Esophagus squamous epithelium (tissue), 5 donors: ENCODE measurements at places on chromosomes 12 and 14.
A peak's percentile ranks its signal among the peaks of the same experiment; 100 is the strongest.

GRCh38 chr14:50344876-50345563, 32.9 kb downstream of the DMAC2L start:
- DNase-seq = no peak

GRCh38 chr14:39621678-39622077, 189.4 kb upstream of the FBXO33 start:
- no peak for DNase-seq

GRCh38 chr12:121793440-121793837, at the start of gene RHOF:
TSS of gene RHOF (minus strand) at chr12:121793688. CDS start at chr12:121793633, 55 bp downstream.
- no peak for DNase-seq

DNA sequence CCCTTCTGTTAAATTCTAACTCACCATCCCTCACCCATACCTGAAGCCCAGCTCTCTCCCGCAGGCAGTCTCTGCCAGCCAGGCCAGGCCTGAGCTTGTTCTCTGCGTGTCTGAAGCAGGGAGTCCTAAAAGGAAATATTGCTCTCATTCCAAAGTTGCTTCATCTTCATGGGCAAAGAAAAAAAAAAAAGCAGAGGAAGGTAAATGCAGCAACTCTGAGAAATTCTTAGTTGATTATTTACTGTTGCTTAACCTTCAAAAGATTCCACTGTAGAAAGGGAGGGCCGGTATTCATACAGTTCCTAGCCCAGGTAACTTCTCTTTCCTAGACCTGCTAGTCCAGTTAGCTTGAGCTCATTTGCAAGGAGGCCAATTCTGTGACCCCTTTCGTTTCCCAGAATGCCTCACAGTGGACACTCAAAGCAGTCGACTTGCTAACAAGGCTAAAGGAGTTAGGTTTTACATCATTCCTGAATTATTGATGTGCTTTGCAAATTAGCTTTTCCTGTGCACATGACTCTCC, 193.5 kb upstream of the EEA1 start:
- no peak for DNase-seq

- DNase-seq = no peak
These were observed 36.6 kb downstream of the SFSWAP start for GRCh38 chr12:131747276-131748177.

DNA sequence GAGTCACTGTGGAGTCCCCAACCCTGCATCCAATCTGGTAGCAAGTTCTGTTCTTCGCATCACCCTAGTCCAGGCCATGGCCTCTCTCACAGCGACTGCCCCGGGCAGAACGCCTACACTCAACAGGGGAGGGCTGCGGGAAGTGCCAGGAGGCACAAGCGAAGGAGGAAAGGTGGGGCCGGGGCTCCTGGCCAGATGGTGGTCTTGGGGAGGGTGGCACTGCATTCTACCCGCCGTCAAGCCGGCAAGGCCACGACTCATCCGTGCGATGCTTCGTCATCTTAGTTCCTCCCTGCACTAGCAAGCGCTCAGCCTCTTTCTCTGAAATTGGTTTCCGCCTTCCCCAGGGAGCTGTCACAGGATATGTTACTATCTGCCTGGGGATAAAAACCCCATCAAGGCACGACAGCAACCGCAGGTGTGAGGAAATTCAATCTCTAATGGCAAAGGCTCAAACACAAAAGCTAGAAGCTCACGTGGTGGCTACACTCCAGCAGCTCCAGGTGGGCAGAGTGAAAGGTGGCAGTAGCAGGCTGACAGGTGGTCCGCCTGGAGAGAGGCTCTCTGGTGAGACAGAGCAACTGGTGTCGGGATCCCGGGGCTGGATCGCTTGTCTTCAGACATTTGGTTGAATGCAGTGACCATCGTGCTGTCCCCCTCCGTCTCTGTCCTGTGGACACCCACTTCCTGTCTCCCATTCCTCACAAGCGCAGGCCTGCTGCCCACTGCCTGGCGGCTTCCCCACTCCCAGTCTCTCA, 34.1 kb downstream of the ACADS start:
- no peak for DNase-seq

GRCh38 chr14:65345266-65345665, 67.3 kb upstream of the FUT8 start:
- DNase-seq = no peak

DNA sequence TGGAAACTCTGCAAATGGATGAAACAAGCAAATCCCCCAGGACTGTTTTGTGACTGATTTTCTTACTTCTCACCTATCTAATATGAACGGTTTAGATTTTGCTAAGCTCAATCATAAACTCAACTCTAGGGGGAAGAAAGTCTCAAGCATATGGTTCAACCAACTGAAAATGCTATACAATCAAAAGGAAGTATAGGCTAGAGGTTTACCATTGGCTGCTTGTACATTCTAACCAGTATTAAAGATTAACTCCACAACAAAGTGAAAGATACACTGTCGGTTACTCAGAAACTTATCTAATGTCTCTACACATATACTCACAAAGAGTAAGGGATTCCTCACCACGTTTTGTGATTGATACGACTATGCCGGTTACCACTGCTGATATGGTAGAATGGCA, 281.8 kb upstream of the SOX5 start:
- DNase-seq = no peak

- no peak for DNase-seq
These were observed 1.3 kb downstream of the AK7 start for GRCh38 chr14:96393071-96393691.

GRCh38 chr14:100816950-100817901, 8.7 kb upstream of the MEG3 start:
- DNase-seq = no peak

GRCh38 chr12:132400011-132400641, 70.7 kb upstream of the GALNT9 start:
- DNase-seq = no peak

- DNase-seq = no peak
These were observed 17.0 kb downstream of the PSEN1 start for GRCh38 chr14:73153272-73153671.

GRCh38 chr12:76533331-76533730, 26.2 kb downstream of the OSBPL8 start:
- no peak for DNase-seq

- DNase-seq = no peak
These were observed 708.0 kb downstream of the MED13L start for GRCh38 chr12:115569345-115570068.

- no peak for DNase-seq
These were observed 51.9 kb downstream of the TESPA1 start for GRCh38 chr12:54932691-54933090.

DNA sequence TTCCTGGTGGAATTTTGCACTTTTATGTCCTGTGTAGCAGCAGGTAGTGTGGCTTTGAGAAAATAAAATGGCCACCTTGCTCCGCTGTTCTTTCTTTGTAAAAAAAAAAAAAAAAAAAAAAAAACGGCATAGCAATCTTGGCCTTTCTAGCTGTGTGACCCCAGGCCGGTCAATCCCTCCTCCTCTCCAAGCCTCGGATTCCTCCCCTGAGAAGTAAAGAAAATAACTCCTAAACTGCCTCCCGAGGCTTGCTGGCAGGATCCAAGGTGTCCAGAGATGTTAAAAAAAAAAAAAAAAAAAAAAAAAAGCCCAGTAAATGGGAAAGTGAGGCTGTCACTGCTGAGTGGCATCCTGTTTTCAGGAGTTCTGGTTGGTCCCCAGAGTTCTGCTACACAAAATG, 23.9 kb upstream of the MAP1LC3B2 start:
- DNase-seq = no peak

DNA sequence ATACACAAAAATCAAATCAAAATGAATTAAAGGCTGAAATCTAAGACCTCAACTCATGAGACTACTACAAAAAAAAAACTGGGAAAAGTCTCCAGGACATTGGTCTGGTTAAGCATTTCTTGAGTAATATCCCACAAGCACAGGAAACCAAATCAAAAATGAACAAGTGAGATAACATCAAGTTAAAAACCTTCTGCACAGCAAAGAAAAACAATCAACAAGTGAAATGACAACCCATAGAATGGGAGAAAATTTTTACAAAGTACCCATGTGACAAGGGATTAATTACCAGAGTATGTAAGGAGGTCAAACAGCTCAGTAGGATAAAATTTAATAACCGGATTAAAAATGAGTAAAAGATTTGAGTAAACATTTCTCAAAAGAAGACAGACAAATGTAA, 338.7 kb downstream of the SLC16A7 start:
- no peak for DNase-seq

GRCh38 chr14:68413509-68413908, 379.4 kb downstream of the ZFP36L1 start:
- no peak for DNase-seq

DNA sequence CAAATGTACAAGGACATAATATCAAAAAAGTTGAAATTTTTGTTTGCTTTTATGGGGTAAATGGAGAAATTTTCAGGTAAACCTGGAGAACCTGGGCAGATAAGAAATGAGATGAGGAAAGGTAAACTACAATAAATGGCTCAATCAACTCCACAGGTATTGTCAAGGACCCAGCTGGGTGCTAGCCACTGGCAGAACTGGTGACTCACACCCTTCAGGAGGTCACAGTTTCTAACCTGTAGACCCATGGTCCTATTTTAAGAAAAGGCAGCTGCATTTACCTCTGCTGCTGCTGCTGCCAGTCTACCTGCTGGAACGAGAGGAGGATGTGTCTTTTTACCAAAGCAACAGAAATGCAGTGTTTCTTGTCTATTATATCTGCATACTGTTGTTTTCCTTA, 226.6 kb downstream of the ALG10B start:
- no peak for DNase-seq

- peak; percentile 12 for DNase-seq
These were observed 823 bp downstream of the RNF10 start for GRCh38 chr12:120534703-120535655.

GRCh38 chr12:98351089-98351488, 164.3 kb upstream of the TMPO start:
- DNase-seq = no peak

DNA sequence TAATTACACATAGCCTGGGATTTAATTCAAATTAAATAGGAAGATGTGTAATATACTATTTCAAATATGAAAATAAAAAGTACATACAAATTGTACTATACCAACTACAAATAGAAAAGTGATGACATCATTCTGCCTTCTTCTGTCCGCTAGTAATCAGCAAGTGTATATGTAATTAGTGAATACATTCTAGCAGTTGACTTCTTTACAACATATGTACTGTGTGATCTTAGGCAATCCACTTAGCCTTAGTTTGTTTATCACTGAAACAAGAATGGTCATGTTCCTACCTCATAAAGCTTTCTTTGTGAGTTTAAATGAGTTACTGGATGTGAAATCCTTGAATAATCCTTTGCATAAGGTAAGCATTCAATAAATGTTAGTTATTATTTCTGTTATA, 7.8 kb upstream of the LUM start:
- no peak for DNase-seq

- DNase-seq = no peak
These were observed 14.5 kb downstream of the OAS2 start for GRCh38 chr12:112992541-112993398.

DNA sequence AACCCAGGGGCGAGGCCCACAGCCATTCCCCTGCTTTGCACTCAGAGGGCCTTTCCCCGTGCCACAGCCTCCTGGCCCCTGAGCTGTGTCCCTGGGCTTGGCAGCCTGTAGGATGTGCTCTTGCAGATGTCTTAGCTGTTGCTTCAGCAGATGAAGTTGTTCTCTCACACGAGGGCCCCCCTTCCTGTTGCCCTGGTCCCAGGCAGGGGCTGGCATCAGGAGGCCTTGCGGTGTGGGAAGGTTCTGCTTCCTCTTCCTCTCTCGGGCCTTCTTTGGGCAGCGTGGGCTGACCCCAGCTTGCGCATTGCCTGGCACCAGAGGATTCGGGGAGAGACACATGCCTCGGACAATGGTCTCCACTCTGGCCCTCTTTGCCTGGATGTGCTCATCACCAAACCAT, 12.7 kb downstream of the PROX2 start:
- DNase-seq = no peak

DNA sequence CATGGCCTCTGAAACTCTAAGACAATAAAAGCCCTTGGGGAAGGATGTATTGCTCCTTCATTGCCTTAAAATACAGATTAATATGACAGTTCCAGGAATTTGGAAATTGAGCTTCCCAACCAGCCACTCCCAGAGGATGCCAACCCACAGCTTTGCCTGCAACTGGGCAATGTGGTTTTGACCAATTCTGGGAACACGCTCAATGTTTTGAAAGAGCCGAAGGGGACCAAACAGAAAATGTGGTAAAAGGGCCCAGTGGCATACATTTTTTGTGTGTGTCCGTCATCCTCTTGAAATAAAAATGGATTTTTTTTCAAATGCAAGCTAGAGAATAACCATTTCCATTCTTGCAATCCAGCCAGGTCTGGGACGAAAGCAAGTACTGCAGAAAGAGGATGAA, 88.3 kb upstream of the PLEKHG7 start:
- no peak for DNase-seq

- DNase-seq = no peak
These were observed 85.2 kb downstream of the E2F7 start for GRCh38 chr12:76980196-76980595.

GRCh38 chr12:26158078-26158764, 33.4 kb upstream of the BHLHE41 start:
- DNase-seq = no peak

DNA sequence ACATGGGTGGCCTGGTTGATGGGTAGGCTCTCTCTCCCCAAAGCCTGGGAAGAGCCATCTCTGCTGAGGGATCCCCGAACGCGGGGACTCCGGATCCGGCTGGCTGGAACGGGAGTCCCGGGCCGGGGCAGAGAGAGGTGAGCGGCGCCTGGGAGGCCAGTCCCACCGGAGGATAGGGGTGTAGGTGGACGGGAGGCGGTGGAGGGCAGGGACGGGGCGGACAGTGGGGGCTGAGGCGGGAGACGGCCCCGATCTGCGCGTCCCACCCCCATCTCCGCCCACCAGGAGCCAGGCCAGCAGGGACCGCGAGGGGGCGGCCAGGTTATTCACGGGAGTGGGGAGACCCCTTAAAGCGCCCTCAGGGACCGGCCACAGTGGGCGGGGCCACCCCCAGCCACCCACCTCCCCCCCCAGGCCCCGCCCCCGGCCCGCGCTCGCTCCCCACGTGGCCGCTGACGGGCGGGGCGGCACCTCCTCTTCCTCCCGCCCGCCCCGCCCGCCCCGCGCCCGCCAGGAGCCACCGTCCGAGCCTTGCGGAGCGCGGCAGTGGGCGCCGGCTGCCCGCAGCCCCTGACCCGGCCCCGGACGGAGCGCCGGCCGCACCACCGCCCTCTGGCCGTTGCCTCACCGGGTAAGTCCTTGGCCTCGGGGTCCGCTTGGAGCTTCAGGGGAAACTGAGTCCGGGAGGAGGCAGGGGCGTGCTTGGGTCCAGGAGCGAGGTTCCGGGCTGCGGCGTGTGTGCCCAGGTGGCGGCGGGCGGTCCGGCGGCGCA, at the start of gene INF2:
TSS of gene INF2 (plus strand) at position 510 of the 772 bp plus-strand sequence. CDS start 11,748 bp downstream, outside the sequence.
- no peak for DNase-seq

DNA sequence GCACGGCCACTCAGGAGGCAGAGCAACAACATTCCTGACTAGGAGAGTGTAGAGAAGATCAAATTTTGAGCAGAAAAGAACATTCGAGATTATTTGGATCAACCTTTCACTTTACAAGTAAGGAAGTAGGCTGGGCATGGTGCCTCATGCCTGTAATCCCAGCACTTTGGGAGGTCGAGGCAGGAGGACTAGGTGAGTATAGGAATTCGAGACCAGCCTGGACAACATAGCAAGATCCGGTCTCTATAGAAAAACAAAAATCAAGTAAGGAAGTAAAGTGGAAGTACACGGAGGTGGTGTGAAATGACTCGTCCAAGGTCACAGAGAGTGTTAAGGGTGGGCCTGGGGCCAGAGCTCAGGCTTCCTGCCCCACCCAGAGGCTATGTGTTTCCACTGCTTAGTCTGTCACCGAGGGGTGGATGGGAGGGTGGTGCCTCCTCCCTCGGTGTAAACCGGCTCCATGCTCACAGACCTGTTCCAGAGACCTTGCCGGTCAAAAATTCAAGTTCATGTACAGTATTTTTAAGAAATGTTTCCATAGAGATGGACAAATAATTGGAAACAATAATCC, 51.9 kb downstream of the MAP1LC3B2 start:
- DNase-seq = no peak

GRCh38 chr14:83714151-83714550, 1815.8 kb upstream of the FLRT2 start:
- no peak for DNase-seq
